ENCODE measurements at places on chromosomes 2 and 18.

- DNase-seq = no peak
Observed at GRCh38 chr2:163479599-163479998, 256.2 kb downstream of the FIGN start.

GRCh38 chr2:48479915-48480314 is 50.0 kb upstream of the STON1 start:
- DNase-seq = no peak

- DNase-seq = no peak
Observed at GRCh38 chr2:57990118-57990725, 56.4 kb upstream of the VRK2 start.

DNA sequence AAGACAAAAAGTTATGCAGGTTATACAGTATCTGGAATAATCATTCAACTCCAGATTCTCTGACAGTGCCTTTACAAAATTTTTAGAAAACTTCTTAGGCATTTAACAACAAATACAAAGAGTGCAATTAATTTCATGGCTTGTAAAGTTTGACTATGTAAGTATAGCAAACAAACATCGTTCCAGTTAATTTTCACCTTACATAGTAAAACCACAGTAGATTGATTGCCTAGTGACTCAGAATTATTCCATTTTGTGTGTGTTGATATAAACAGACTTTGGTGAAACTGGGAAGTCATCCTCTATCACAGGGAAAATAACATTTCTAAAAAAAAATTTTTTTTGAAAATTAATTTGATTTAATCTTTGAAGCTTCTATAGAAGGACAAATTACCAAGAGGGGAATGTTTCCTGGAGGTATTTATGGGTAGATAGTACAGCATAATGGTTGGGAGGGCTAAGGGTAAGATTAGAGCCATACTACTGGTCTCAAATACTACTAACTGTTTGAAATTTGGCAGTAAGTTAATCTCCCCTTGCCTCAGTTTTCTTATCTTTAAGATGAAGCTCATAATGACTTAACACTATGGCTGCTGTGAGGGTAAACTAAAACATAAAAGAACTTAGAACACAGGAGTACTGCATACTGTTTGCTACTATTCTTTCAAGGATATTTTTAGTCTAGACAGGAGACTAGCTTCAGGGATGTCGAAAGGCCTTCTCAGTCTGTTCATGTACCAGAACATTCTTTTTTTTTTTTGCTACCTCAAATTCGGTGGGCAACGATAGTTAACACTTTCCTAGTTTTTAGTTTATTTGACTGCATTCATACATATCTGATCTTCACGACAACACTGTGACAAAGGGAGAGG is 19.6 kb downstream of the NDUFAF7 start:
- DNase-seq = no peak

DNA sequence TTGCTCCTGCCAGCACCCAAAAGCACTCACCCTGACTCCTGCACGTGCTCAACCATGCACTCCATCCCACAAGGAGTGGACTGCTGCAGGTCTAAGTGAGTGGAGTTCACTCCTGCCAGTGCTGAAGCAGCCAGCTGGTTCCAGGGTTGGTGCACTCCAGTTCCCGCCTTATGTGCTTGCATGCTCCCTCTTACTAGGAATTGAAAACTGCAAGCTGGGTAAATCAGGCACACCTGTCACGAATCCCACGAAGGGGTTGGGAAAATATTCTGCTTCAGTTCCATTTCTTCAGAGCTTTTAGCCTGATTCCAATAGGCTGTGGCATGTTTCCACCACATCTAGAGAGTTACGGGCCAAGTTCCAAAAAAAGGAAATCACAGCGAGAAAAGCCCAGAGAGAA is 1365.5 kb upstream of the CHAC2 start:
- DNase-seq = no peak

DNA sequence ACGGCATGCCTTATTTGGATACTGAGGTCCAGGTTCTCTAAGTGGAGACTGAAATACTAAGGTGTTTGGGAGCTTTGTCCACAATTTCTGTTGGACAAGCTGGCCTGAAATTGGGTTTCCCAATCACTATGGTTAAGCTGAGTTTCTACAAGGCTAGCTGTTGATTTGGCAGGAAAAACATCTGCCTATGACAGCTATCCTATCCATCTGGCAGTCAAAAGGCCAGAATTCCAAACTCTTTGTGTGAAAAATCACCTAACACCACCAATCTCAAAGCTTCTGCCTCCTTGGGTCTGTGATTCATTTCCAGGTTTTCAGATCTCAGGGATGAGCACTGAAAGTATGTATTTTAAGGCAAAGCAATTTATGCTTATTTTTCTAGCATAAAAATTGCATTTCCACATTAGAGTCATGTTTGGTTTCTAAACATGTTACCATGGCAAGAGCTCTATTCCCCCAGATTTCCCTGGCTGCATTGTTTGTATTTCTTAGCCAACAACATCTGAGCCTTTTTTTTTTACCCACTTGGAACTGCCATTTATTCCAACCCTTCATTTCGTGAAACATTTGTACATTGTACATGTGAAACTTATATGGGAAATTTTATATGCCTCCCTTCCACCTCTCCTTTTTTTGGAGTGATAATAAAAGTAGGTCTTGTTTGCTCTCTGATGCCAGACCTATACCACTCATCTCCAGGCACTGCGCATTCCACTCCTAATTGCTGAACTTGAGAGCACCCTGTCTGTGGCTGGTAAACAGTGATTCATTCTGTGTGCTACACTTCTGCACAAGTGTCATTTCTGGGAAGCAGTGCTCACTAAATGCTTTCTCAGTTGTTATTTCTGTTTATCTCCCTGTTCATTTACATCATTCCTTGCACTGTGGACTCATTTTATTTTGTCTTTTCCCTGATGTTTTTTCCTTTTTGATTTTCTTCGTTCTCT is 15.9 kb upstream of the CCDC85A start:
- no peak for DNase-seq

GRCh38 chr18:34121200-34121721 is 103.5 kb downstream of the NOL4 start:
- DNase-seq = no peak
